ENCODE measurements at places on chromosomes 6 and 20.

- no peak for DNase-seq
Measured at GRCh38 chr6:50096296-50096695, 46.6 kb upstream of the DEFB112 start.

DNA sequence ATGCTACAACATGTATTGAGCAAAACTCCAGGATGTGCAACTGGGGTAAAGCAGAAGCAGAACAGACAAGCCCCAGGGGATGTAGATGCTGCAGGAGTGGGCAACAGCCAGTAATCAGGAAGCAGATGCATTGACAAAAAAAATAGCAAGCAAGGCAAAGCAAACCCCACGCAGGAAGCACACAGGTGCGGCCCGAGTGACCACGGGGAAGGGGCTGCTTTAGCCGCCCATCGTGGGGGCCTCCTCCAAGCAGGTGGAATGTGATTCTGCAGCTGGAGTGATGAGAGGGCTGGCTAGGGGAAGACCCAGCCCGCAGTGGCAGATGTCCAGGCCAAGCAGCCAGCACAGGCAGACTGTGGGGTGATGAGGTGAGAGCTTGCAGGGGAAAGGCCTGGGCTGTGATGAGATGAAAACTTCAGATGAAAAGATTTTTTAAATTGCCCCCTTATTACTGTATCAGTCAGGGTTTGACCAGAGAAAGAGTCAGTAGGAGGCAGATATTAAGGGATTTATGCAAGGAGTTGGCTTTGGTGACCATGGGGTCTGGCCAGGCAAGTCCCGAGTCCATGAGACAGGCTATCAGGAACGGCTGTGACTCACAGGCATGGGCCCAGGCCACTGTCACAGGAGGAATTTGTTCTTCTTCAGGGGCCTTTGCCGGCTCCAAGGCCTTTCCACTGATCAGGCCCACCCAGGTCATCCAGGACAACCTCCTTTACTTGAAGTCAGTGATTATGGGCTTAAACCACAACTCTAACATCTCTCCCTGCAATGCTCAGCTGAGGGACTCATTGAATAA, 207.6 kb downstream of the ANKRD60 start:
- no peak for DNase-seq

DNA sequence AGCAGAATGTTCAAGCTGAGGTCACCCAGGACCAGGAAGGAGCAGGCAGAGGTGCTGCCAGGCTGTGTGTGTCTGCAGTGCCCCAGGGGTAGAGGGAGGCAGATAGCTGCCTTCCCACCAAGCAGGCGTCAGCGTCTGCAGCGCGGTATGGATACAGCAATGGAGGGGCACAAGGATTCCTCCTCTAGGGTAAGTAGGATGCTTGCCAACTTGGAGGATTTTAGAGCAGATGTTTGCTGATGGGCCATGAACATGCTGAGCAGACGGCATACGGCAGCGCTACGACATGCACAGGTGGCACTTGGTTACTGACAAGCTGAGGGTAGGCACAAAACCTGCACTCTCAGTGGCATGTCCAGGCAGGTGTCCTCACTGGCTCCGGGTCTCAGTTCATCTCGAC, 48.1 kb downstream of the PSMG4 start:
- no peak for DNase-seq

GRCh38 chr6:43492673-43493072, 15.3 kb downstream of the TJAP1 start:
- no peak for DNase-seq
